Hippocampal formation (tissue), 2 donors: ENCODE measurements at places on chromosomes 1 and 21.

- DNase-seq: no peak
Observed at GRCh38 chr1:21820597-21821232, 8.7 kb downstream of the LDLRAD2 start.

DNA sequence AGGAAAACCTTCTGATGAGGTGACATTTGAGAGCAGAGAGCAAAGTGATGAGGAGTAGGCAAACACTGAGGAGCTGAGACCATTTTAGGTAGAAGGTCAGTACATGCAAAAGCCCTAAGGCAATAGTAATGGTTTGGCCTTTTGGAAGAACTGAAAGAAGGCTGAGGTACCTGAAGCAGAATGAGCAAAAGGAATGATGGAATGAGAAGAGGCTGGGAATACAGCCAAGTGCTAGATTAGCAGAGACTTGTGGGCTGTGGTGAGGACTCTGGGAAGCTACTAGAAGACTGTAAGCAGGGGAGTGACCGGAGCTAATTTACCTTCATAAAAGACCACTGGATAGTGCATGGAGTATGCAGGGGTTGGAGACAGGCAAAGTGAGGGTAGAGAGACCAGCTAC is 77.9 kb downstream of the GFI1 start:
- DNase-seq: no peak

DNA sequence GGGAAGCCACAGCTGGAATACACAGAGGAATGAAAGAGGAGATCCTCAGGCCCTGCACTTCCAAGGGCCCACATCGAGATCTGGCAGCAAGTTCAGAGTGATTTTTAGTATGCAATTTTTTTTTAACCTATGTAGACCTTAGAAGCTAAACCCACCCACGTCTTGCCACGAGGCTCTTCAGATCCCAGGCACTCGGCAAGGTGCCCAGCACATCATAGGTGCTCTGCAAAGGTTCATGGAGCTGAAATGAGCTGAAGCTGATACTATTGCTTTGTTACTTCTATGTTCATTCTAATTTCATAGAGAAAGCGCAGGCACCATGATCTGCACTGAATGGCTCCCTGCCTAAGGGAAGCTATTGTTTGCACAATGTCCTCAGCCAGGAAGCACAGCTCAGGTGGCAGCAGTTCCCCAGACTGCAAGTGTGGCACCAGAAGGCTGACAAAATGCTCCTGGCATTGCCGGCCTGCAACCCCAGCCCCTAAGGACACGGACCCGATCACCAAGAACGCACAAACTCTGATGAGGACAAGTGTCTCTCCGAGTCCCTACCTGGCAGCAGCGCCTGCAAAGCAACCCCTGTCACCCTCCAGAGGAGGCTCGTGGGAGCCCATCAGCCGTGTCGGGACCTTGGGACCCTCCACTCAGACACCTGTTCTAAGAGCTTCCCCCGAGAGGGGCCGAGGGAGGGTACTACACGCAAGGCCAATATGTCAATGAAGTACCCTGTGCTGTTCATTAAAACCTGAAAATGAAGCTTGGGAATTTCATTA is 264.2 kb downstream of the NPHP4 start:
- DNase-seq: no peak

GRCh38 chr1:113488576-113489177 is 98.4 kb downstream of the MAGI3 start:
- no peak for DNase-seq

DNA sequence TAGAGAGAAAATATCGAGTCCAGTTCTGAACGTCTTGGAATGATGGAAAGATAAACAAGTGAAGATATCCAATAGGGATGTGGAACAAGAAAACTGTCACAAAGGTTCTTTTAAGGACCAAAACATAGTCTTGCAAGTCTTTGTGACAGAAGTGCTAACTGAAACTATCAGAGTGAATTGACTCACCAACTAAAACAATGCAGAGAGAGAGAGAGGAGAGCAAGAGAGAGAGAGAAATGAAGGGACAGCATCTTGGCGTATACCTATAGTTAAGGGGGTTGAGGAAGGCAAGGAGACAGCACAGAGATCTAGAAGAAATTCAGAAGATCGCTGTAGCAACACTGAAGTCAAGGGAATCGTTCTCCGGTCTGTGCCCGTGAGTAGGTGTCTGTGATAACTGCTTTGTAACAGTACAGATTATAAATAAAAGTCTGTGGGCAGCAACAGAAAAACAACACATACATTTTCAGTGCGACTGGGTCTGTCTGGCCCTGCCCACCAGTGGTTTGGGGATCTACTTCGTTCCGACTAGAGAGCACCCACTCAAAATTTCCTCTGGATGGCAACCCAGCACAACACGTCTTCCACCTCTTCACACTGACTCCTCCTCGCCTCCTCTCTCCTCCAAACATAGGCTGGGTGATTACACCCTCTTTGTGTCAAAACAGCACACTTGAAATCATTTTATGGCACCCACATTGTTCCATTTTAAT is 4.8 kb upstream of the COA6 start:
- DNase-seq: peak; percentile 2

GRCh38 chr1:91847851-91848250 is 38.1 kb downstream of the TGFBR3 start:
- no peak for DNase-seq

GRCh38 chr1:201593200-201593921 is 54.4 kb downstream of the NAV1 start:
- DNase-seq: no peak

DNA sequence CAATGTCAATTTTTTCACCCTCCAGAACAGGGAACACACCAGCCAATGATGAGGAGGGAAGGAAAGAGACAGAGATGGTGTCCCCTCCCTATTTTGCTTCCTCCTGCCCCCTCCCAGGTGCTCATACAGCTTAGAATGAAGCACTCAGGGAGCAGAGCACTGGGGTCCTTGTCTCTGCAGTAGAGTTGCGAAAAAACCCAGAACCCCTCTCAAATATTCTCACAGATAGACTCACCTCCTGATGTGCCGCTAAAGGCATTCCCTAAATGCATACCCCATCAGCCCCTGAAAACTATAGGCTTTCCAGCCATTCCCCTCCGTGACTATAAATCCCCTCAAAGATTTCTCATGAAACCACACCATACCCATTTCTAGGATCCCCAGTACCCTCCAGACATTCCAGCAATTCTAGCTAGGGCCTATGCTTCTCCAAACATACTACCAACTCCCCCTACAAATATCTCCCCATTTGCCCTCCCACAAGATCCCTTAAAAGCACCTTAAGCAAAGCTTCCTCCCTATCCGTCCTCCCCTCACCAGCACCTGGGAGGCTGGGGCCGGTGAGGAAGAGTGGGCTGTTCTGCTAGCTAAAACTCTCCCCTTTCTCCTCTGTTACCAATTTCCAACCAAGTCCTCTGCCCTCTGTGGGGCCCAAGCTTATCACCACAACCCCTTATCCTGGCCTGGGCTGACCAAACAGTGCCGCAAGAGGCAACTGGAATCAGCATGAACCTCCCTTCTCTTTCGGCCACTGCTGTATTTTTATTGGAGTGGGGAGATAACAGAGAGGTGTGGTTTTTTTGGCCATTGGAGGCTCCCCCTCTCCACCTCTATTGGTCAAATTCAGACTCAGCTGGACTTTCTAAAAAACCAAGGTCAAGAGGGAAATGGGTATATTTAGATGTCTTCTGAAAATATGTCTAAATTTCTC is 54.7 kb downstream of the RHBG start:
- DNase-seq: no peak

GRCh38 chr1:244044423-244044822 is 6.7 kb upstream of the ZBTB18 start:
- DNase-seq: no peak

DNA sequence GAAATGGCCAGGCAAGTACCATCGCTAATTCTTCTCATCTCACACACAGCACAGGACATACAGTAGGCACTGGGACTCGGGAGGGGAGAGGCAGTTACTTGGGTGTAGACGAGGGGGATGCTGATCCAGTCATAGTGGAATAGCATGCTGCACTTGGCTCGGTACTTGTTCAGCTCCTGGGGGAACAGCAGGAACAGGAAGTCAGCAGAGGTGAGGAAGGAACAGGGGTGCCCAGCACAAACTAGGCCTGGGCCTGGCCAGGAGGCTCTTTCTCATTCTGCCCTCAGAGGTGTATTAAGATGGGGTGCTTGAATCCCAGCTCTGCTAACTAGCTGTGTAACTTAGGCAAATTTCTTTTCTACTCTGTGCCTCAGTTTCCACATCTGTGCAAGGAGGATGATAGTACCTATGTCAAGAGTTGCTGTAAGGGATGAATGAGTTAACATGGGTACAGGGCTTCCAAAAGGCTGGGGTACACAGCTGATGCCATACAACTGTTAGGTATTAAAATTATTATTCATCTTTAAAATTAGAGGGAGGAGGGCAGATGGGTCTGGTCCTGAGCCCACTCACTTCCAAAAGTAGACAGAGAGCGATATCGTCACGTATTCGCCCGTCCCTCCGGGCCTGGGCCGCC is 2.4 kb downstream of the BEST4 start:
- DNase-seq: no peak

DNA sequence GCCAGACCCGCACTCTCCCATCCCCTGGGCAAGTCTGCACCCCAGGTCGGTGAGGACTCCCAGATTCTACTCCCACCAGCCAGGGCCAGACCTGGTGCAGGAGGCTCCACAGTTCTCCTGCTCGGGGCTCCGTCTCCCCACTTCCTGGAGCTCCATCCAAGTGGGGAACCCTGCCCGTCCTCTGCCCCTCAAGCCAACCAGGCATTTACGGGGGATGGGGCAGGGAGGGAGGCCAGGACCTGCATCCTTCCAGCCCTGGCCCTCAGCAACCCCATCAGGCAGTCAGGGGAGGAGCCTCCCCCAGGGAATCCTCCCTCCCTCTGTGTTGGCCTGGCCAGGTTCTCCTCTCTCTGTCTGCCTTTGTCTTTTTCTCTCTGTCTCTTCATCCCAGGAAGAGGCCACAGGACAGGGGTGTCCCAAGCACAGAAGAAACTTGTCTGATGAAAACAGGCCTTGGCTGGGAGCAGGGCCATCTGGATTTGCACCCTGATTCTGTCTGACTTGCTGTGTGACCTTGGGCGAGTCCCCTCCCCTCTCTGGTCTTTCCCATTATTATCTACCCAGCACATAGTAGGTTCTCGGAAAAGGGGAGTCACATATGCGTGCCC is 18.5 kb upstream of the EPHA2 start:
- DNase-seq: no peak

DNA sequence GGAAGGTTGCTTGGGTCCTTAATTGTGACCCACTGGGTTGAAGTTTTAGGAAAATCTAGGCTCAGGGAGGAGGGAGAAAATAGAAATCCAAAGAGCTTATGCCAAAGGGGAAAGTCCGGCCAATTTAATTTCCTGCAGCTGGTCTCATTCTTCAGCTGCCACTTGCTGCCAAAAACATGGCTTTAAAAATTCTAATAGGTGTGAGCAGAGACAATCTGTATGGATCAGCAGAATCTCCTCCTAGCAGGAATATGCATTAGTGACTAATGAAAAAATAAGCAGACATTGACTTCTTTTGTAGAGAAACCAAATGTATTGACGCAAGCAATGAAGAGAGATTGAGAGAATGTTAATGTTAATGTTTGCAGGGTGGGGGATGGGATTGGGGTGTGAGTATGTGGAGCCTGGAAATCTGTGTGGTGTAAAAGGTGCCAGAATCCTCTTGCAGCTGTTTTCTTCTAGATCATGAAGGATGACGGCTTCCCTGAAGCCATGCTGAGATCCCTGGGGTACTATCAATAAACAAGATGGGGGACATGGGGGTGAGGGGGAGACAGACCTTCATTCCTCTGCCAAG is 35.3 kb downstream of the VWA5B1 start:
- DNase-seq: no peak

DNA sequence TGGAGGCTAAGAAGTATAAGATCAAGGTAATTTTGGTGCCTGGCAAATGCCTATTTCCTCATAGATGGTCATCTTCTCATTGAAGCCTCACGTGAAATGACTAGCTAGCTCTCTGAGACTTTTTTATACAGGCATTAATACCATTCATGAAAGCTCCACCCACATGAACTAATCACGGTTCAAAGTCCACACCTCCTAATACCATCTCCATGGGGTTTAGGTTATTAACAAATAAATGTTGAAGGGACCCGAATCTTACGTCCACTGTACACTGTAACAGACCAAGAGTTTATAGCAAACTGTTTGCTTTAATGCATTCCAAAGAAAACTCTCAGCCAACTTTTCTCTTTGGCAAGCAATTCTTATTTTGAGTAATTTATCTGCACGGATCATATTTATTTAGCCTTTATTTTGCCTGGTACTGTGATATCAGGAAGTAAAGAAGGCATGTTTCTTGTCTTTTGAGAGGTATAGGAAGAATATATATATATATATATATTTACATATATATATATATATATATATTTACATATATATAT is 296.1 kb upstream of the LRRC7 start:
- DNase-seq: no peak

- DNase-seq: no peak
Observed at GRCh38 chr21:19181604-19182140, 778.1 kb upstream of the TMPRSS15 start.

DNA sequence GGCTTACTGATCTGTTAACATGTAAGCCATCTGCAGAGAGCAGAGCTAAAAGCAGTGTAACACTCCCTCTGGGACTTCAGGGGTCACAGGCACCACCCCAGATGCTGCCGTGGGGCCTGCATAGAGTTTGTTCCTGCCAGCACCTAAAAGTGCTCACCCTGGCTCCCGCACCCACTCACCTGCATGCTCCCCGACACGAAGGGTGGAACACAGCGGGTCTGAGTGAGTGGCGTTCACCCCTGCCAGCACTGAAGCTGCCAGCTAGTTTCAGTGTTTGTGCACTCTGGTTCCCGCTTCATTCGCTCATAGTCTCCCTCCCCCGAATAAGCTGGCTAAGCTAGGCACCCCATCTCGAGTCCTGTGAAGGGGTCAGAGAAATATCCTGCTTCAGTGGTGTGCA is 1681.0 kb downstream of the NCAM2 start:
- DNase-seq: no peak

DNA sequence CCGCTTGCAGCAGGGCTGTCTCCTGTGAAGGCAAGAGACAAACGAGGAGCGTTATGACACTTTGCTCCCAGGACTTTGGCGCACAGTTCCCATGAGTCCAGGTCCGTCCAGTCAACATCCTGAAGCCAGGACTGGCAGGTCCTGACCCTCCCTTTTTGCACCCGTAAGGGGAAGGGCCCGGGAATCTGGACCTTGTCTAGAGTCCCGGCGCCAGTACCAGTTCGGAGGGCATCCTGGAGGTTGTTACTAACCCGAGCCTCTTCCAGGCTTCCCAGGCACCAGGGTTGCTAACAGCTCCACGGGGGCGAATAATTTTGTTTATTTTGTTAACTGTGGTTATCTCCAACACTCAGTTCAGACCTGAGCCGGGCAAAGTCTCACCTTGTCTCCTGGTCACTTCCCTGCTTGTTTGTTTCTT is 682 bp upstream of the RWDD3 start:
- no peak for DNase-seq

- DNase-seq: no peak
Observed at GRCh38 chr1:59707178-59707791, 107.5 kb upstream of the HOOK1 start.

GRCh38 chr1:187276677-187277076 is 447.9 kb downstream of the PLA2G4A start:
- DNase-seq: no peak

- no peak for DNase-seq
Observed at GRCh38 chr1:167648252-167648849, 18.3 kb downstream of the RCSD1 start.

GRCh38 chr1:50666849-50667248 is 243.6 kb upstream of the DMRTA2 start:
- DNase-seq: no peak

- no peak for DNase-seq
Observed at GRCh38 chr1:53069663-53070327, 7.8 kb downstream of the PODN start.

GRCh38 chr21:41703857-41704501 is 62.9 kb downstream of the RIPK4 start:
- no peak for DNase-seq

GRCh38 chr1:82538876-82539275 is 738.1 kb downstream of the ADGRL2 start:
- DNase-seq: no peak
